NCI-H1417 (cell line): ENCODE measurements at places on chromosomes 12 and 14.

DNA sequence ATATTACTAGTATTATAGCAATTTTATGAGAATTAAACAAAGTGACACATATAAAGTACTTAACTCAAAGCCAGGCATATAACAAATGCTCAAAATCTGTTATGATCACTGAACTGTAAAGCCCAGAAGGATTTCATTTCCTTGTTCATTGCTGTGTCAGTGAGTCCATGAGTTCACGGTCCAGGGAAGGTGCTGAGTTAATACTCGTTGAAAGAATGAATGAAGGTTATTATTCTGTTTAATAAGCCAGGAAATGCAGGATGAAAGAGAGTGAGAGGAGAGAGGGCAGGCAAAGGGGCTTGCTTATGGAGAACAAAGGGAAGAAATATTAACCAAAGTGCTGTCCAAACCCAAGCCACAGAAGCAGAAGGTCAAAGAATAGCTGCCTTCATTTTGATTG is 40.2 kb upstream of the NT5DC3 start:
- peak; percentile 28 for DNase-seq

- DNase-seq = no peak
These were observed 32.2 kb upstream of the BICD1 start for GRCh38 chr12:32074432-32074831.

DNA sequence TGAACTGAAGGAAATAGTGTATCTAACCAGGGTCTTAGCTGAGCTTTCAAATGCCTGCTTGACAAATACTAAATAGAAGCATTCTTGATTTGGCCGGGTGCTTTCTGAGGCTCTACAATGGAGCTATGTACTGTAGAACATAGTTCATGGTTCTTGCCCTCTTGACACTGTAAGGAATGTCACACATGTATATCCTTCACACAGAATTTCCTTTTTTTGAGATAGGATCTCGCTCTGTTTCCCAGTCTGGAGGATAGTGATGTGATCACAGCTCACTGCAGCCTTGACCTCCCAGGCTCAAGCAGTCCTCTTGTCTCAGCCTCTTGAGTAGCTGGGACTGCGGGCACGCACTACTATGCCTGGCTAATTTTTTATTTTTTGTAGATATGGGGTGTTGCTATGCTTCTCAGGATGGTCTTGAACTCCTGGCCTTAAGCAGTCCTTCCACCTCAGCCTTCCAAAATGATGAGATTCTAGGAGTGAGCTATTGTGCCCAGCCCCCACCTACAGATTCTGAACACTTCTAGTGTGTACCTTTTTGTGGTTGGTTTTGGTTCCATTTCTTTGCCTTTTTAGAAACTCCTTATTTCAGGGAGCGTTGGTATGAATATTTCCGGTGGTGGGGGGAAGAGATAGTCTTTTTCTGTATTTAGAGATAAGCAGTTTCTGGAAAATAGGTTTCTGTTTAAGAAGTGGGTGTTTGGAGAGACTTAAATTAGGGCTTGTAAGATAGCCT is 4.2 kb downstream of the MLXIP start:
- no peak for DNase-seq

- DNase-seq = no peak
These were observed 1.3 kb downstream of the TC2N start for GRCh38 chr14:91866061-91866460.

DNA sequence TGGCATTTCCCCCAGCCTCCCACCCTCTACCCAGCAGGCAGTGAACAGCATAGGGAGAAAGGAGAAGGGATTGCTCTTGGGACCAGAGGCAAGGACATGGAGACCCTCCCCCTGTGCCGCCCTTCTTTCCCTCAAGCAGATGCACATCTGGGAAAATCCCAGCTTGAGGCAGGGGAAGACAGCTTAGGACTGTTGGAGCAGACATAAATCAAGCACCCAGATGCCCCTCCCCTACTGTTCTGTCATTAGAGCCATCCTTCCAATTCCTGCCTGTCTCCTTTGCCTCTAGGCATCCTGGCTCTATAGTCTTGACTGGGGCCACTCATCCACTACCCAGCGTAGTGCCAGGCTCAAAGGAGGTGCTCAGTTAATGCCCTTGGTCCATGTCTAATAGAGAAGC is 7.5 kb upstream of the CISTR start:
- no peak for DNase-seq

DNA sequence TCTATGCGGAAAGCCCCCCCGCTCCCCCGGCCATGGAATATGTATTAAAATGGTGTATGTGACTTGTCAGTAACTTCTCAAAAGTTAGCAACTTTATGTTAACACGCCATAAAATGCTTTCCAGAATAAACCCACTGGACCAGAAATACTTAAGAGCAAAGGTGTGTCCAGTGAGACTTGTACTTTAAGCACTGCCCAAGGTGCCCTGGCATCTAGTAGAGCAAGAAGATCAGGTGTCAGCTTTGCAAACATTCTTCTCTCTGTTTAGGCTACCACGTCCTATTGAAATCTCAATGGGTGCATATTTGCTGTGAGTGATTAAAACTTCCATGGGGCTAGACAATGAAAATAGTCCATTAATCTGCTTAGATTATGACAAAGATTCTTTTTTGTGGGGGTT is 201.2 kb downstream of the ESR2 start:
- no peak for DNase-seq

GRCh38 chr12:74441872-74442271 is 95.8 kb upstream of the ATXN7L3B start:
- DNase-seq = no peak

- DNase-seq = no peak
These were observed 527 bp upstream of the ATP23 start for GRCh38 chr12:57940915-57941164.

DNA sequence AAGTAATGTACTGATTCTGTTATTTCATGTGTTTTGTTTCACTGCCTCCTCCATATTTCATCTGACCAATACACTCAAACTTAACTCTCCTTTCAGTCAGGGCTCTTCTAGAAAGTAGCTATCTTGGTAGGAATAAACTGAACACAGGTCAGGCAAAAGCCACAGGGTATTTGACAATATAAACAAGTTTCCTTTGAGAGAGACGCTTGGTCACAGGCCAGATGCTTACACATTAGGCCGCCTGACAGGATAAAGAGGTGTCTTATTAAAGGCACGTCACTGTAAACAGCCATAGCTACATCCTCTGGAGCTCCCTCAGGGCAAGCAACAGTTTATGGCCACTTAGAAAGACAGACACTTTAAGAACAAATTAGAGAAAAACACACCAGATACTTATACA is 607.5 kb downstream of the SLC6A15 start:
- no peak for DNase-seq

DNA sequence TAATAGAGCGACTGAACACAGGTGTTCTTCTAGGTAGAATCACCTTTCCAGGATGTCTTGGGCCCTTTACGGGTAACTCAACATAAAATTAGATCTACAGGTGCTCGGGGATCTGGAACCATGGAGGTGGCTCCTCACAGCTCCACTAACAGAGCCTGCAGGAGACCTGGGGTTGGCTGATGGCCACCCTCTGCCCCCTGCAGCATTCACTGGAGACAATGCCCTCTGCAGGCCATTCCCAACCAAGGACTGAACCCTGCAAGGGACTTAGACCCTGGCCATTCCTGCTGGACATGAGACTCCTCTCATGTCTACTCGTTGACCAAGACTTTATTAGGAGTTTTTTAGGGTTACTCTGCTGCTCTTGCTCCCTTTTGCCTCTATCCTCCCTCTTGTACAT is 58.5 kb upstream of the PPP4R3A start:
- DNase-seq = no peak

DNA sequence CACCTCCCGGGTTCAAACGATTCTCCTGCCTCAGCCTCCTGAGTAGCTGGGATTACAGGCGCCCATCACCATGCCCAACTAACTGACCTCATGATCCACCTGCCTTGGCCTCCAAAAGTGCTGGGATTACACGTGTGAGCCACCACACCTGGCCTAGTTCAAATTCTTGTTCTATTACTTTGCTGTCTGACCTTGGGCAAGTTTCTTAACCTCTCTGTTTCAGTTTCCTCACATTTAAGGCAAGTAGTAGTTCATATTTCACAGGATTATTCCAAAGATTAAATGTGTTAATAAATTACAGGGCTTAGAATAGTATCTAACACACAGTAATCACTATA is 10.9 kb downstream of the RXYLT1 start:
- no peak for DNase-seq

GRCh38 chr14:94650806-94651805 is 38.9 kb downstream of the SERPINA3 start:
- DNase-seq = no peak

- peak; percentile 74 for DNase-seq
These were observed 1.4 kb downstream of the ASIC1 start for GRCh38 chr12:50058743-50059312.

DNA sequence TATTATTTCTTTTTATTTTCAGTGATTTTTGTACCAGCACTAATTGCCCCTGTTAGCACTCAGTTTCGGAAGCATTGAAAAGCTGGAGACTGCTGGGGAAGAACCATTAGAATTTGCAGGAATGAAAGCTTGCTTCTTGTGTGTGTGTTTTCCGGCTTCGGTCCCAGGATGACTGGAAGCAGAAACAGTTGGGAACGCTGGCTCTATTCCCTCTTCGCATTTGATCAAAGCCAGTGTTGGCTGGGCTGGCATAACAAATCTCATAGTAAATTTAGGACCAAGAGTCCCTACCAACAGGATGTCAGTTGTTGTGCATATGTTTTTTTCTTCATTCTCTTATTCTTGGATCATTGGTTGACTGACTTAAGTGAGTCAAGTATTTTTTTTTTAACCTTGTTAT is 53.6 kb upstream of the TRAF3 start:
- DNase-seq = no peak

GRCh38 chr12:110743571-110744093 is 941 bp upstream of the PPP1CC start:
- no peak for DNase-seq

GRCh38 chr14:23359722-23360447 is 5.1 kb downstream of the EFS start:
- DNase-seq = no peak

DNA sequence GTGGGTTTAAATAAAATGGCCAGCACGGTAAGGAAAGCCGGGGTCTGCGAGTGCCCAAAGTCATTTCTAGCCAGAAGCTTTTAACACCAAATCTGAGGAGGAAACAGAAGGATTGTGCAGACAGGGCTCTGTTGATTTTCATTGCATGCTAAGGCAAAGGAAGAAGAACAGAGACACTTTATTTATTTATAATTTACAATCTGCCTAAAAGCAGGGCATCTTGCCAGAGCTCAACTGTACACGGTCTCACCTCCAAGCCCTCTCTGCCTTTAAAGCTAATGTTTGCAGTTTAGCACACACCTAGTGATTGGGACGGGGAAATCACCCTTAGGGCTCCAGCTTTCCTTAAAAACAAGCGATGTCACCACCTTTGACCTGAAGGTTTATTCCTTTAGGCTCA is 4.0 kb downstream of the KCNA5 start:
- DNase-seq = no peak

DNA sequence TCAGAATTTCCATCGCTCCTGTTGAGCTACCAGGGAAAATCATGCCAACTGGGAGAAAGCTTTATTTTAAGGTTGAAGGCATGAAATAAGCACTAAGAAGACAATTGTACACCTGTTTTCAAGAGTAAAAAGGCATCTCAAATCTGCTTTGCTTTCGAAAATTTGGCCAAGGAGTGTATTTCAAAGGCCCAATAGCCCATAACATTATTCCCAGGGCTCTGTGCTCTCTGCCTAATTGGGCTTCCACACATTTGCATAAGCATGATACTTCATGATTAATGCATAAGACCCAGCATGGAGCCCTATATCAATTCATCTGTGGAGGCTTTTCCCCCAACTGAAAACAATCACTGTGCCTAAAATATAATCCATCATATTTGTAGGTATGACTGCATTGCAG is 258.5 kb downstream of the NOVA1 start:
- DNase-seq = no peak

GRCh38 chr14:98994561-98994960 is 277.4 kb downstream of the BCL11B start:
- no peak for DNase-seq
